ENCODE measurements at places on chromosomes 2 and 18. TPM values are rescaled to one million over a fixed set of nuclear protein-coding genes. Genes with fewer than 3 reads are reported as not detected.

Gene HOXD9
- 1.7 TPM for total RNA-seq

Gene MYO7B
- total RNA-seq: 0.43 TPM

Gene RNF25
- total RNA-seq: 36.1 TPM

Gene NABP1
- 39.2 TPM for total RNA-seq

Gene C1GALT1C1L
- total RNA-seq: 0.29 TPM

Gene REG3A
- total RNA-seq: not detected

Gene SKOR2
- not detected for total RNA-seq

Gene UGT1A4
- not detected for total RNA-seq

Gene CRYBA2
- total RNA-seq: not detected

Gene TNS1
- total RNA-seq: 164 TPM

Gene COL3A1
- total RNA-seq: 7,536 TPM

Gene SEMA4F
- 5.3 TPM for total RNA-seq

Gene ALKAL2
- not detected for total RNA-seq

Gene CPS1
- total RNA-seq: 4.2 TPM

Gene TTN
- under 0.01 TPM for total RNA-seq

Gene RETSAT
- 50.3 TPM for total RNA-seq

Gene POTEI
- not detected for total RNA-seq

Gene CREG2
- total RNA-seq: 1.3 TPM

Gene SERPINB10
- 1.1 TPM for total RNA-seq

Gene SLC9A4
- total RNA-seq: not detected

Gene ABCG8
- total RNA-seq: not detected

Gene IL36RN
- under 0.01 TPM for total RNA-seq

Gene ZNF385B
- total RNA-seq: not detected

Gene CHST9
- total RNA-seq: not detected

Data from placental pericyte (primary cell).